ENCODE measurements at places on chromosomes 1 and 21. TPM values are rescaled to one million over a fixed set of nuclear protein-coding genes. Genes with fewer than 3 reads are reported as not detected.

CD48 gene
- not detected for total RNA-seq

- H3K4me1 ChIP-seq: 0 out of 2 replicates have a peak, but pooled peaks cover 4% of the 10 kb centered on the region
- H3K27me3 ChIP-seq: no peaks in the 10 kb centered on the region
- no peaks in the 10 kb centered on the region for H3K36me3 ChIP-seq
- H3K4me3 ChIP-seq: no peak overlapping the region
- no peak overlapping the region for H3K27ac ChIP-seq
- no peak for DNase-seq
These were observed 6.6 kb downstream of the SPATA21 start for GRCh38 chr1:16430606-16431005.

DNA sequence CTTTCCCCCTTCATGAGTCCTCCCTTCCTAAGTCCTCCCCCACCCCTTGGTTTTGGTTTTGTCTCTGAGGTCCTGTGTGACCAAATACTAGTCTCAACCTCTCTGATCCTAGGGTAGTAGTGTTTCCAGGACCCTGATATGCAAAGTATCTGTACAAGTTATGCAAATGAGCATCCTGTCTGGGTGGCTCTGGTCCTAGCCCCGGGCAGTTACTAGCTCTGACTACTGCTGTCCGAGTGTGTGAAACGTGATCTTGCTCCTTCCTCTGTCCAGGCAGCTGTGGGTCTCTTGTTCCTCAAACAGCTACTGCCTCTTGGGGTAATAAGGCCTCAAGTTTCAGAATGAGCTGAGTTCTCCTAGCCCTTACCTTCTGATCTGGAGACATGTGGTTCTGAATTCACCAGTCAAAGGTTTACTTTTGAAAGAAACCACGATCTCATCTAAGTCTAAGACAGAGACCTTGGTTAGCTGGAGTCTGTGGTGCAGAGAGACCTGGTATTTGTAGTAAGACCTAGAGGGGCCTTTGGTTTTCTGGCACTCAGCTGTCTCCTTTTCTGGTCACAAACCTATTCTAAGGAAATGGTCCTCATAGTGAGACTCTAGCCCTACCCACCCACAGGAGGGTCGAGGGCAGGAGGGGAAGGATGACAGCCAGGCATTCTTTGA, 31.0 kb upstream of the IL19 start:
- peaks cover 26% of the 10 kb centered on the region for H3K36me3 ChIP-seq
- peaks cover 14% of the 10 kb centered on the region for H3K4me1 ChIP-seq
- no peak overlapping the region for H3K27ac ChIP-seq
- H3K4me3 ChIP-seq: no peak overlapping the region
- DNase-seq: no peak

DTL gene
- 36.7 TPM for total RNA-seq

DNA sequence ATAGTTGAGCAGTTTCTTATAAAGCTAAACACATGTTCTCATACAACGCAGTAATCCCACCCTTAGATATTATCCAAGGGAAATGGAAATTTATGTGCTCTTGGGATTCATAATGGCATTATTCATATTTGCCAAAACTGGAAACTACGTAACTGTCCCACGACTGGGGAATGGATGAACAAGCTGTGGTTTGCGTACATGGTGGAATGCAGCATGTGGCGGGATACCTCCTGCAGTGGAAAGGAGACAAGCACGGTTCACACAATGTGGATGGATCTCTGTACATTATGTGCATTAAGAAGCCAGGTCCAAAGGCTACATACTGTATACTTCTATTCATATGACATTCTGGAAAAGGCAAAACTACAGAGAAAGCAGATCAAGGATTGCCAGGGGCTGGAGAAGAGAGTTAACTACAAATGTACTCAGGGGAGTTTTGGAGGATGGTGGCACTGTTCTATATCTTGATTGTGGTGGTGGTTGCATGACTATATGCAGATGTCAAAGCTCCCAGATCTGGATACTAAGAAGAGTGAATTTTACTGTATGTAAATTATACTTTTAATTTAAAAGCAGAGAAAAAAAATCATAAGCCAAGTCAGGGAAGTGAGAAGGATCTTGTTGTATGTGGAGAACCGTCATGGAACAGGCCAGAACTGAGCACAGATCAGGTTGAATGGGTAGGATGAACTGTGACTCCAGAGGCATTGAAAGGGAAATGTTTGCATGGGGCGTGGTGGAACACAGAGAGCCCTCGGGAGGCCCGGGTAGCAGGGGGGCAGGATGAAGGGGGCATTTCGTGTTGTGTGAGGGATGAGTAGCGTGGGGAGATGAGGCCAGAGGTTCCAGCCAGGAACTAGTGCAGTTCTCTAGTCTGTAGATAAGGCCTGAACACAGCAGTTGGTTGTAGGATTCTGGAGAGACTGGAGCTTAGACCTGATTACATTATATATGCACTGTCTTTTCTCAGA, 90.7 kb downstream of the GALNT2 start:
- H3K4me3 ChIP-seq: no peak overlapping the region
- no peaks in the 10 kb centered on the region for H3K27me3 ChIP-seq
- H3K27ac ChIP-seq: no peak overlapping the region

DNA sequence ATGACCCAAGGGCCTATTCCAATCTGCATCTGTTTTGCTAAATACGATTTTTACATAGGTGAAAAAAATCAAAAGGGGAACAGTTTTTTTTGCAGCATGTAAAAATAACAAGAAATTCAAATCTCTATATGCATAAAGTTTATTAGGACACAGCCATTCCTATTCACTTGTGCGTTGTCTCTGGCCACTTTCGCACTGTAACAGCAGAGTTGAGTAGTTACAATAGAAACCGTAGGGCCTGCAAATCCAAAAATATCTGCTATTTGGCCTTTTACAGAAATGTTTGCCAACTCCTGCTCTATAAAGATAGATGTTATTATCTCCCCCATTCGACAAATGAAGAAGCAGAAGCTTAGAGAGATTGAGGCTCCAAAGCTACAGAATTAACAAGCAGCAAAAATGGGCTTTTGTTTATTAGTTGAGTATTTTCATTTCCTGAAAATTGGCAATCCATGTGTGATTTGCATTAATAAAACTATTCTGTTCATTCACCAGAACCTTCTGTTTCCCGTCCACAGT, 5.5 kb downstream of the DYNLT5 start:
- H3K27me3 ChIP-seq: no peaks in the 10 kb centered on the region
- no peak for DNase-seq
- H3K27ac ChIP-seq: no peak overlapping the region
- no peaks in the 10 kb centered on the region for H3K4me1 ChIP-seq

SH2D5 gene
- total RNA-seq: 5.3 TPM

KRTAP20-2 gene
- total RNA-seq: not detected
